Endothelial cell of coronary artery (primary cell): ENCODE measurements at places on chromosomes 1 and 21. TPM values are rescaled to one million over a fixed set of nuclear protein-coding genes. Genes with fewer than 3 reads are reported as not detected.

The CNIH3 gene
- 1.5 and 2.4 TPM in 2 replicates for total RNA-seq

The IL23R gene
- not detected in 2 replicates for total RNA-seq

The SIK1 gene
- total RNA-seq: 1.9 and 10.4 TPM in 2 replicates

The TAS1R1 gene
- not detected in 2 replicates for total RNA-seq

The AVPR1B gene
- total RNA-seq: under 0.01 TPM in 1 of 2 replicates, not detected in the other

The FAM78B gene
- 0.09 and 0.27 TPM in 2 replicates for total RNA-seq

The ZBTB8A gene
- 6.2 and 6.3 TPM in 2 replicates for total RNA-seq

The ITSN1 gene
- total RNA-seq: 49.2 and 85.7 TPM in 2 replicates
